NCI-H526 (cell line): ENCODE measurements at places on chromosomes 5 and 9.

- no peak for DNase-seq
Observed at GRCh38 chr5:61280761-61281427, 51.2 kb upstream of the ZSWIM6 start.

GRCh38 chr9:130430734-130431535 is 13.8 kb upstream of the ASS1 start:
- DNase-seq, result no peak

DNA sequence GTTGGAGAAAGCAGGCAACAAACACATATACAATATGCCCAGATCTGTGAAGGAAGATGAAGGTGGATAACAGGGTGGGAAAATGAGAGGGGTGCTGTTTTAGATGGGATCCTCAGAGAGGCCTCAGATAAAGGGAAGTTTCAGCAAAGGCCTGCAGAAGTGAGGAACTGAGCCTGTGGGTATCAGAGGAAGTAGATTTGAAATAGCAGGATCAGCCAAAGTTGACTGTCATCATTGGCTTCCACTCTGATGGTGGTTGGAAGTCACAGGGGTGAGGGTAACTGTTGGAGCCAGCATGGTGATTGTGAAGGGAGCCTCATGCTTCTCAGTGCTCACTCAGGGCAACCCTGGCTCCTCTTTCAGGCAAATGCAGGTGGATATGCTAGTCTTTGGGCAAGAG is 607.2 kb upstream of the CLINT1 start:
- no peak for DNase-seq

DNA sequence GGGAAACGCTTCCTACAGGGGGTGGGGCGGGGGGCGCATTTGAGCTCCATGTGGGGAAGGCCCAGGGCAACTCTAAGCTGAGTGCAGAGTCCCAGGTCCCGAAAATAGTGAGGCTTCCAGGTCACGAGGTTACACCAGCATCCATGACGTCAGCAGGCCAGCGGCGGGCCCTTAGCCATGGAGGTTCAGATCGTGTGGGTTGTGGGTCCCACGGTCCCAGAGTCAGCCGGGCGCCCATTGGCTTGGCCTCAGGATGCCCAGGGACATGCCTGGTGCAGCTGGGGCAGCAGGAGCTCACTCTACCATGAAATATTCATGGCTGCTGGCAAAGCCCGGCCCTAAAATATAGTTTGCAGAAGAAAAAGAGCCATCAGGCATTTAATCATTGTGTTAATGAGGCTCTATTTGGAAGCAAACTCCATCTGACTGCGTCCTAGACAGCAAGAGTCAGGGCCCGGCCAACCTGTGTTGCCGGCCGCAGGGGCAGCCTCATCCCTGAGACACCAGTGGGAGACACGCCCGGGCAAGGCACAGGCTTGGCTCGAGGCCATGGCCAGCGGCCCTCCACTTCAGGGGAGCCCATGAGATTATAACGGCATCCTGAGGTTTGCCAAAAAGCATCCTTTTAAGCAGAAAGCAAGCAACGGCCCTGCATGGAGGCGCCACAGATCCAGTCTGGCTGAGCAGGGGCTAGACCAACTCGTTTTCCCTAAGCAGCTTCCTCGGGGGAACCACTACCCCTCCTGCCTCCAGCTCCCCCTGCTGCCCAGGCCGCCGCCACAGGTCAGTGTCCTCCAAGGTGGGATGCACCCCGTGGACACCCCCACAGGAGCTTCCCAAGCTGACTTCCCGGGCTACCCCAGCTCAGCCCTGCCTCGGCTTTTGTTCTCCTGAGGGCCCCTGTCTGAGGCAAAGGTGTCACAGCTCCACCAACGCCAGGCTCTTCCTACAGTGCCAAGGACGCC is 108.9 kb upstream of the PPP1R26 start:
- no peak for DNase-seq
